ENCODE measurements at places on chromosomes 1 and 21.

- DNase-seq: no peak
These were observed 38.5 kb upstream of the PGBD5 start for GRCh38 chr1:230464671-230465070.

GRCh38 chr1:27033043-27033746, 20.5 kb upstream of the TENT5B start:
- DNase-seq: no peak

DNA sequence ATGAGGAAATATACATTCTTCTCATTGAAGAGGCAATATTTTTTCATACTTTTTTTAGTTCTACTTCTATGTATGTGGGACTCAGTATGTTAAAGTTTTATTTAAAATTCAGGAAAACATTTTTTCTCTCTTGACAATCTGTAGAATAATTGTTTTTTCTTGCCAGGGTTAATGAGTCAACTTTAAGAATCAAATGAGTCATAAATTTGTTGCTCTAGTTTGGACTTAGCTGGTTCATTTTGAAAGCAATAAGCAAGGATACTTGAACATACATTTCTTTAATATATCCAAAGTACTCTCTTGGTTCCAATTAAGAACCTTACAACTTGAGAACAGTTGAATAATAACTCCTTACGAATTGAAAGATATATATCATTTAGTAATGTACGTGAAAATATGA, 1145.3 kb upstream of the B3GALT2 start:
- DNase-seq: no peak

- DNase-seq: no peak
These were observed 164.7 kb downstream of the ZNF648 start for GRCh38 chr1:181896824-181897223.

DNA sequence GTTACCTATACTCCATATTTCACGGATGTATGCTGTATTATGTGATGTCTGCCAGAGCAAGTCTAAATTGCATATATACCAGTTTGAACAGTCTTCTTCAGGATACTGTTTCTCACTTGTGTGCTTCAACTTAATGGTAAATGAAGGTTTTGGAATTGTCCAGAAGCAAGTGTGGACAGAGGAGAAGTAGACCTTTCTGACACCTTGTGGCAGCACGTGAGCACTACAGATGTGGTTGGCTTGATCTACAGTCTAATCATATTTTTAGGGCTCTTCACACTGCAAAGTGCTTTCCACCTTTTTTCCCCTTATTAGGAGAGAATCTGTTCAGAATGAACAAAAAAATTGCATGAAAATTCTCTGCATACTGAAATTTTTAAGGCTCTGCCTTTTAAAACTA, 10.9 kb downstream of the MORC3 start:
- DNase-seq: peak; percentile 25

DNA sequence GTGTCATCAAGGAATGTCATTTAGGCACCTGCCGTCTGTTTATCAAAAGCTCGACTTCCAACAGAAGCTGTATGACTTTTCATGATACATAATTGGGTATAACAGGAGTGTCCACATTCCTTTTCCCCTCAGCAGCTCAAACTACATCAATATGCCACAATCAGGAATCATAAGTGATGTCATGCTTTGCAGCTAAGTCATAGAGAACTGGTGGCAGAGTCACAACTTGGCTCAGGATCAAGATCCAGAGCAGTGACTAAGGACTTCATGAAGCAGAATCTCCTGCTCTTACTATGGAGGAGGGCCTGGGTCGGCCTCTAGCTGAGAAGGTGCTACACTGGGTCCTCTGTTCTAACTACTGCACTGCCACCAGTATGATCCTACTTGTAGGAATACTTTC, 36.5 kb upstream of the AGBL4 start:
- DNase-seq: no peak

- DNase-seq: no peak
These were observed 982 bp downstream of the SCCPDH start for GRCh38 chr1:246725191-246725590.

GRCh38 chr1:91412371-91412770, 7.7 kb upstream of the HFM1 start:
- no peak for DNase-seq

DNA sequence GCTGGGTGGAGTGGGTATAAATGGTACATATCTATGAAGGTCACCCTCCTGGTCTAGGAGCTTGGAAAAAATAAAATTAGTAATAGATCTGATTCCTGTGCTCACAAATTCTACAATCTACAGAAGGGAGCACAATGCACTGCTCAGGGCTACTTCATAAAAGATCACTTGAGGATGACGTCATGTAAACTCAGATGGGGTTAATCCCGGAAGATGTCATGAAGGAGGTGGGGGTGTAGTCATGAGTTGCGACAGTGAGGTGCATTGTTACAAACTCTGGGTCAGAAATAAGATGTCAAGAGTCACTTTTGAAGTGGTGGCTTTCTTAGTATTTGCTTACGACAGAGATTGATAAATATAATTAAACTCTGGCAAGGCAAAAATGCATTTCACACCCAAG, 68.2 kb downstream of the LHX9 start:
- DNase-seq: no peak

DNA sequence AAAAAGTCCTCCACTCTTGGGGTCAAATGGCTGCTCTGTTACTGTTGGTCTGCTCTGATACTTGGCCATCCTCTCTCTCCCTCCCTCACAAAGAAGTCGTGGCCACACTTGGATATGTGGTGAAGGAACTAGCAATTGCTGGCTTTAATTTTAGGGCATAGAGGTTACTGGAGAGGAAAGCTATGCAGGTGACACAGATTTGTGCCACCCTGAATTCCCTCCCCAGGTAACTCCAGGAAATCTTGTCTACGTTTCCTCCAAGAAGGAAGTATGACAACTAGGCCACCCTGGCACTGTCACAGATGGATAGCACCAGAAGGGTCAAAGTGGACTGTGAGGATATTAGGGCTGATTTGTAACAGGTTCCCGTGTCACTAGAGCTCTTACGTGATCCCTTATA, 36.0 kb downstream of the XCL2 start:
- no peak for DNase-seq

Data from bone marrow (tissue), 2 donors.